ENCODE measurements at places on chromosomes 7 and 10.

- no peak for DNase-seq
Measured at GRCh38 chr10:94103801-94104221, 110.1 kb downstream of the PLCE1 start.

- DNase-seq = no peak
Measured at GRCh38 chr7:37052705-37053104, 328.4 kb upstream of the AOAH start.

- DNase-seq = no peak
Measured at GRCh38 chr10:1402016-1402770, 335.1 kb downstream of the ADARB2 start.

DNA sequence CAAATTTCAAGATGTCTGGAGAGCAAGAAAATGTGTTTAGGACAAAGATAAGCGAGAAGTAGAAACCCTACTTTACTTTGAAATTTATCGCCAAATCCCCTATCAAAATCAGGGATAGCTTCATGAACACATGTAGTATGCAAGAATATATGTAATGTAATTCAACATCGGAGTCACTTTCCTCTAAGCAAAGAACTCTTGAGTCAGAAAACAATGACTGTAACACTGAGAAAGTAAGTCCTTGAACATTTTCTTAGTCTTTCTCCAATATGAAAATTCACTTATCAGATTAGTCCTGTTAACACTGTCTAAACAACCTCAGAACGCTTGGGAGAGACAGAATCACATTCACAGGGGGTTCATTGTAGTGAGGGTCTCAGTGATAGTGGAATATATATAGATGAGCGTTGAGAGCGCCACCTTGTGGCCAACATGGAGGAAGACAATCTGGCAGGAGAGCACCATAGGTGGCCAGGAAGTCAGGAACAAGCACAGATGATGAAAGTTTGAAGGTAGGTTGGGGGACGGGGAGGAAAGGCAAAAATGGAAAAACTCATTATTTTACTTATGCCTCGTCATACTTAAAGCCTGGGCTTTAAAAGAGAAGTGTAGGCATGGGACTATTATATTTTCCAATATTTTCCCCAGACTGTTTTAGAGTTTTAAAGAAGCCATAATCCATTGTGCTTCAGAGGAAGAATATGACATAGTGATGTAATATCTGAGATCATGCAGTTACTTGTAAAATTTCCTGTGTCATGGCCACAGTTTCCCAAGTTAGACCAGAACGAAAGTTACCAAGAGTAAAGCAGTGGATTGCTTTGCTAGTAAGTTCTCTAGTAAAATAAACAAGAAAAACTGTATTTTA is 115.5 kb upstream of the GNAI1 start:
- peak; percentile 31 for DNase-seq

- no peak for DNase-seq
Measured at GRCh38 chr10:58712141-58712540, 199.5 kb downstream of the BICC1 start.

DNA sequence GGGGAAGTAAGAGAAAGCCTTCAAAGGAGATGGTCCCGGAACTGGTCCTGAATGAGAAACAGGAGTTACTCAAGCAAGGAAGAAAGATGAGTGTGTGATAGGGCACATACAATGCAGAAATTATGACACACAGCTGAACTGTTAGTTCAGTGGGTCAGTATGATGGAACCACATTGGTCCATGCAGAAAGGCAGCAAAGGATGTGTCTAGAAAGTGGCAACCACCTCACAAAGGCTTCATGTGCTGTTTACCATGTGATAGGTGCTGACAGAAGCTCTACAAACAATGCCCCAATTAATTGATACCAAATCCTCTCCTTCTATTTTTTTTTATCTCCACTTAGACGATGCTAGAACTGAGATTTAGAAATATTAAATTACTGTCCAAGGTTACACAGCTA is 258.3 kb downstream of the RELN start:
- no peak for DNase-seq

GRCh38 chr10:123154711-123155505 is 706 bp downstream of the BUB3 start:
- DNase-seq = no peak

DNA sequence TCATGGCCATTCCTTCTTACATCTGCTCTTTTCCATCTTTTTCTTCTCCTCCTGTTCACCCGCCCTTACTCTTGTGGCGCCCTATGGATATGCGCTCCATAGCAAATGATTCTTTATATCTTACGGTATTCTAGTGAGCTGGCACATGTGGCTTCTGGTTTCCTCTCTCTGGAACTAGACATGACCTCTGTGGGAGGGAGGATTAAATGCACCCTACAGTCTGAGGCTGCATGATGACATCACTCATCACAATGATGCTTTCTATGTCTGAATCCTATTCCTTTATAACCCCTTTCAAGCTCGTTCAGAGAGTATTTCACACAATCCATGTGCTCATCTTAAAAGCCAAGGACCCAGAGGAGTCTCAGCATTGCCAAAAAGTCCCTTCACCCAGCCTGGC is 153.3 kb downstream of the EGFR start:
- DNase-seq = no peak

GRCh38 chr7:135209225-135209834 is 2.0 kb downstream of the WDR91 start:
- DNase-seq = no peak

DNA sequence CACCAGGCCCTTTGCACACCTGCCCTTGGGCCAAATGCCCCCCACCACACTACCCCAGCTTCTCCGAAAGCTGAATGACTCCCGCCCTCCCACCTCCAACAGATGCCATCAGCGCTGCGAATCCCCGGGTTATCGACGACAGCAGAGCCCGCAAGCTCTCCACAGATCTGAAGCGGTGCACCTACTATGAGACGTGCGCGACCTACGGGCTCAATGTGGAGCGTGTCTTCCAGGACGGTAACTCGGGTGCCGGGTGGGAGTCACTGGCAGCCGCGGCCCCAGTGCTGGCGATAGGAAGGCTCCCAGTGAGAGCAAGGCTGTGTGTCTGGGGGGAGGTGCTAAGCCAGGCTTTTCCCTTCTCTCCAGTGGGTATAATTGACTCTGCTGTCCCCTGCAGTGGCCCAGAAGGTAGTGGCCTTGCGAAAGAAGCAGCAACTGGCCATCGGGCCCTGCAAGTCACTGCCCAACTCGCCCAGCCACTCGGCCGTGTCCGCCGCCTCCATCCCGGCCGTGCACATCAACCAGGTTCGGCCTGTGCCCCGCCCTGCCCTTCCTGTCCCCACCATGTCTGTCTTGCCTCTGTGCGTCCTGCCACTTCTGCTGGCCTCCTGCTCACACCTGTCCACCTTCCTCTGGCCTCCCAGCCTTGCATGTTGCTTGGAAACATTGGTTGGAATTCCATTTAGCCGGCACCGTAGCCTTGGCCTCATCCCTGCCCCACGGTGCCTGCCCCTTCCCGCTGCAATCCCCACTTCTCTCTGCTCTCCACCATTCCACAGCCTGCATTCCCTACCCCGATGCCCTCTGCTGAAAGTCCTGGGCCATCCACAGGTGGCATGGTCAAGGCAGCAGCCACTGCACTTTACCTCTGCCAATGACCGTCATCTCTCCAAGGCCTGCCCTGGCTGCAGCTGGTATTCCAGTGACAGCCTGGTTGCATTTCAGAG is 32.1 kb downstream of the AGAP3 start:
- DNase-seq = no peak

DNA sequence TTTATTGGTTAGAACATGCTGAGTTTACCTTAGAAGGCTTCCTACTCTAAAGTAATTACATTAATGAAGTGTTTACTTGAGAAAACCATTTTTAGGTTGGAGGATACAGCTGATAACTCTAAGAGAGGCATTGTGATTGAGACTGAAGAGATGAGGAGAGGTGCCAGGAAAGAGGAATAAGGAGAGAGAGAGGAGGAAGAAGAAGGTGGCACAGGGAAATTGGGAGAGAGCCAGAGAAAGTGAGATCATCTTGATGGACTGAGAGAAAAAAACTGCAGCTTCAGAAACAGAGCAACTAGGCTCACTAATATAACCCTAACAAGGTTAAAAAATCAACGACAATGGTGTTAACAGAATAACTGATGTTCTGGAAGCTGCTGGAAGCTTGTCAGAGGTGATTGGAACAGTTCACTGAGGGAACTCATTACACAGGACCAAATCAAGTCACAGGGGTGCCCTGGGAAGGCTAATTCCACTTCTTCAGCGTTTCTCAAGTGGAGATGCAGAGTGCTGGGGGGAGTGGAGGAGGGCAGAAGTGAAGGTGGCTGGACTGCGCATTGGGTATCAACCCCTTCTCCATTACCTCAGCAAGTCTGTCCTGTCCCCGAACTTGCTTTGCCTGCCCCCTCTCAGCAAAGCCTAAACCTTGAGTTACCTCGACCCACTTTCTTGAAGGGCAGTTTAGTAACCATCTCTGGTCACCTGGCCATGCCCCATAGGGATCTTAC is 6.9 kb upstream of the SORBS1 start:
- DNase-seq = no peak

- DNase-seq = no peak
Measured at GRCh38 chr7:74587435-74588126, 69.9 kb upstream of the GTF2I start.

DNA sequence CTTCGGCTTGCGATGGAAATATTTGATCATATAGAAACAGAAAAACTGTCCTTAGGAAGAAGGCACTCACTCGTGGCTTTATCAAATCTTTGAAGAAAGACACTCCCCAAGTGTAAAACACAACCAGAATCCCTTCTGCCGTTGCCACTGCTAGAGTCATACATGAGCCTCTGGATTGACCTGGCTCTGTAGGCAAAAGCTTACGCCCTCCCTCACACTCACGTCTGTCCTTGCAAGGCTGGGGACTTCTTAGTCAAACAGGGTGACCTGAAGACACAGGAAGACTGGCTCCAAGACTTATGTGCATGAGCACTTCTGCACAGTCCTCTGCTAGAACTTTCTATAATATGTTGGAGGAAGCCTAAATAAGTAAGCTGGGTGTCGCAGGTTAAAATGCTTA is 135.4 kb upstream of the MDFIC start:
- no peak for DNase-seq

- no peak for DNase-seq
Measured at GRCh38 chr10:133022776-133023100, 65.0 kb upstream of the ADGRA1 start.

DNA sequence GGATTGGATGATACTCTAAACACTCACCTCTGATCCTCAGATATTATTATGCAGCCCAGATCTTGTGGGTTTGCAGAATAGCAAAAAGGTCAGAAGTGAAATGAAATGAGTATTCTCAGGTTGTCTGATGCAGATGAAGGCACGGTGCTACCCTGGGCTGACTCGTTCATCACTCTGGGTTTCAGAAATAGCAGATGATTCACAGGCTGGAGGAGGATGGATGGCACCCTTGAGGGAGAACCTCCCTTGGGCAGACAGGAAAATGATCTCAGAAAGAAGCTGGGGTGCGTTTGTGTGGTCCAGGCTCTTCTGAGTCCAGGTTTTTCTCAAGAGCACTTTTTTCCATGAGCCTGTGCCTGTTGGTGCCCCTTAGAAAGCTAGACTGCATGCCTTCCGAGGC is 515.8 kb upstream of the MKI67 start:
- no peak for DNase-seq

DNA sequence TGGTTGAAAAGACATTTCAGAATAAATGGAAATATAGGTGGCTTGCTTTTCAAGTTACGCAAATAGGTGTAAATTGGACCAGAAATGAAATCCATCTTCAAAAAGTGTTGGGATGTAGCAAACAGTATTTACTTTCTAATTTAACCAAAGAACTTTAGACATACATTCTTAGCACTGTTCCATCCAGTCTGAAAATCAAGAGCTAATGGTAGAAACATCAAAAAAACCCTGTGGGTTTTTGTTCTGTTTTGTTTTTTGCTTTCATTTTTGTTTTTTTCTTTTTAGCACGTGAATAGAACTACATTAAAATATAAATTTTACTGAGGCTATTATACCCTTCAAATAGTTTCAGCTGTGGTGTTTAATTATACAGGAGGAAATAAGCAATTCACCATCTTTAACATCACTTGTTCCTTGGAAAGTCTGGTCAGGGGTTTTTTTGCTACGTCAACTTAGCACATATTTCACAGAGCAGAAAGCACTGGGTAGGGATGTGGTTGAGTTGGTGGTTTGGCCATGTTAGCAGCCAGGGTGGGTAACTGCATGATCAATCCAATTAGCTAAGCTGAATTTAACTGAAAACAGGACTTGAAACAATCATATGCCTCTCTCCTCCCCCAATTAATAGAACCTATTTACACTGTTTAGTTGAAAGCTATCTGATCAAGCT is 275.4 kb upstream of the PFKP start:
- DNase-seq = no peak

DNA sequence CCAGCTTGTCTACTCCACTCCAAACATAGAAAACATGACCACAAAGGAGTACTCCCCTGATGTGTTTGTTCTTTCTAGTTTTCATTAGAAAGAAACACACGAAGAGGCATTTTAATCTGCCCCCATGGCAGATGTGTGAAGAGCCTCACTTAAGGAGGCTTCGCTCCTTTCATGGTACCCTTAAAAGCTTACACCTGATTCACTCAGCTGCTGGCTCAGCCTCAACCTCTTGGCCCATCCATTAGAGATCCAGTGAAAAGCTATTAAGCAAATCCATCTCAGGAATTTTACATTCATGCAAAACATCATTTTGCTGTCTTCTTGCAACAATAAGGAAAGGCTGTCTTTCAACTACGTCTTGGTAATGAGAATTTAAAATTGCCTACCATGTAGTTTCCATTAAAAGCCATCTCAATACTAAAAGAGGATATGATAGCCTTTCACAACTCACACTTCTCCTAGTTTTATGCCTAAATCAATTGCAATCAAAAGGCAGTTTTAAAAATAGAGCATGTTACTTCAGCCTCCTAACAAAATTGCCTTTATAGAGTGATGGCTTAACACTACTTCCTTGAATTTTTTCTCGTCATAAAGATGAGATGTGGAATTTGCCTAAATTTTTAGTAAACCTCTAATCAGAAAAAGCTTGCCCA is 22.7 kb downstream of the MACC1 start:
- DNase-seq = no peak

GRCh38 chr10:3738855-3739350 is 46.1 kb downstream of the KLF6 start:
- no peak for DNase-seq

- DNase-seq = no peak
Measured at GRCh38 chr10:26703974-26704373, 6.5 kb downstream of the PDSS1 start.

- DNase-seq = no peak
Measured at GRCh38 chr7:15131661-15132060, 229.1 kb upstream of the DGKB start.

All from activated CD8-positive, alpha-beta memory T cell treated with anti-CD3 and anti-CD28 coated beads, Interleukin-2, amount 50 U/mL, for 4 hours (primary cell).